ENCODE measurements at places on chromosomes 1 and 21.
A peak's percentile ranks its signal among the peaks of the same experiment; 100 is the strongest.

DNA sequence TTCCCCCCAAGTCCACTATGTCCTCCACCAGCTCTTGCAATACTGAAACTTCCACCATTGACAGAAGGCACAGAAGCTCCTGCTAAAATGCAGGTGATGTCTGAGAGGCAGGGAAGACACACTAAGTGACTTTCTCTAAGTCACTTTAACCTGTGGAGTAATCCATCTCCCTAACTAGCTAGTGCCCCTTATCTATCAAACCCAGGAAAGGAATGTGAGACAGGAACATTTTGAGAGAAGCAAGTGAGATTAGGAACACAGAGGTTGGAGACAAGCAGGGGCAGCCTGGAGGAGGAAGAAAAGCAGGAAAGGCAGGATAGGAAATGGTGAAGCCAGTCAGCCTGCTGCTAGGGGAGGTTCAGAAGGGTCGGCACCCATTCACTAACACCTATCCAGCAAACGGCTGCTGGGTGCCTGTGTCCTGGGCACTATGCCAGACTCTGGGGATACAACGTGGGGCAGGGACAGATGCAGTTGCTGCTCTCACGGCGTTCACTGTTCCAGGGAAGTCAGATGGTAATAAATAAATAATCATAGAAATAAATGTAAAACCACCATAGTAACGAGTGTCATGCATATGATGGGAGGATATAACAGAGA lies 7.0 kb downstream of the GPA33 start:
- DNase-seq: no peak

GRCh38 chr1:73205294-73205973 lies 923.1 kb upstream of the NEGR1 start:
- no peak for DNase-seq

DNA sequence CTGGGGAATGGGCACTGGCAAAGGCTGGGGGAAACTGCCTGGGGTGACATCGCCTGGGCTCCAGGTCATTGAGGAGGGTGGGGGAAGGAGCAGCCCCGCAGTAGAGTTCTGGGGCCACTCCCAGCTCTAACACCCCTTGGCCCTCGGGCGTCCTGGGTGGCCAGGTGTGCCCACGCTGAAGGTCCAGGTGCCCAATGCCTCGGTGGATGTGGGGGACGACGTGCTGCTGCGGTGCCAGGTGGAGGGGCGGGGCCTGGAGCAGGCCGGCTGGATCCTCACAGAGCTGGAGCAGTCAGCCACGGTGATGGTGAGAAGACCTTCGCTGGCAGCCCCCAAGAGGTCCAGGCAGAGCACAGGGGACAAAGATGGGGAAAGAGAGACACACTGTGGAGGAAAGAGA lies 7.7 kb downstream of the NTRK1 start:
- DNase-seq: peak; percentile 57

DNA sequence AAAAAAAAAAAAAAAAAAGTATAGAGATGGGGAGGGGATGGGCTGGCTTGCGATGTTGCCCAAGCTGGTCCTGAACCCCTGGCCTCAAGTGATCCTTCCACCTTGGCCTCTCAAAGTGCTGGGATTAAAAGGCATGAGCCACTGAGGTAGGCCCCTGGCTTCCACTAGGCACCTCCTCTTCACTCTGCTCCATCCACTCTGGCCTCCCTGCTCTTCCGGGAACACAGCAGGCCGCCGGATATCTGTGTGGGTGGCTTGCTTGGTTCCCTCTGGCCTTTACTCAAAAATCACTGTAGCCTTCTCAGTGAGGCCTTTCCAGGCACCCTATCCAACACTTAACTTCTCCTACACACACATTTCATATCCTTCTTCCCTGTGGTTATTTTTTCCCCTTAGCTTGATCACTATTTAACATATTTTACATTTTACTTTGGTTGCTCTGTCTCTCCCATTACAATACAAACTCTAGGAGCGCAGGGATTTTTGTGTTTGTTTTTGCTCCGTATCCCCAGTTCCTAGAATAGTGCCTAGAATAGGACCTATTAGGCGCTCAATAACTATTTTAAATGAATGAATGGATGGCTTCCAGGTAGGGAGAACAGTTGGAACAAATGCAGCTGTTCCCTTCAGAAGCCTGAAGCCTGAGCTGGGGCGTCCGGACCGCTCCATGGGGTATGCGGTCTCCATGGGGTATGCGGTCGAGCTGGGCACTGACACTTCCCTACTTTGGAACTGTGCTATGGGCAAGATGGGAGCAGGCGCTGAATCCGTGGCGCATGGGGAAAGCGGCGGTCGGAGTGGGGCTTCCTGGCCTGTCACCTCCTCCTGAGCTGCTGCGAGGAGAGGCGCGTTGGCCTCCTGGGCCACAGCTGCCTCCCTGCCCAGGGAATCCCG lies 46.7 kb downstream of the H3-3A start:
- no peak for DNase-seq

DNA sequence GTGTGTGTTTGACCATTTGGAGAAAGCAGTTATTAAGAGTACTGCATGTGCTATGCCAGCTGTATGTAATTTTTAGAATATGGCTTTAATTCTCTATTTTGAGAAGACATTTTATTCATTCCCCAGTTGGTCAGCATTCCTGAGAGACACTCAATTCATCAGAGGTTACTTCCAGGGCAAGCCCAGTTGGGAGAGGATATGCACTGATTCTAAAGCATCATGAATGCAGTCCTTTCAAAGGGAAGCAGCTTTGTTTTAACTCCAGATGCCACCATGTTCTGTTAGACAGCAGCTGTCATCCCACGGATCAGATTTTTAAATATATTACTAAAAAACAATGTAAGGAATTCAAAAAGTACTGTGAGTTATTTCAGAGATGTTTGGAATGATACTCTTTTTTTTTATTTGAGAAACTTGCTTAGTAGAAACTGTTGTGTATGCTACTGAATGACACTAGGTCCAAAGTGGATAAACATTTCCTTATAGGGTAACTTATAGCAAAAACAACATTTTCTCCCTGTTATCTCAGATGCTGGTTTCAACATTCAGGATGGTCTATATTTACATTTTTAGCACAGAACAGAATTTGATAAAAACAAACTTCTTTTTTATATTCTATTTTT lies 149.5 kb upstream of the B3GALT2 start:
- no peak for DNase-seq

- DNase-seq: no peak
These were observed 343.2 kb downstream of the OLFM3 start for GRCh38 chr1:101653482-101653946.

GRCh38 chr21:34017039-34017961 lies 56.1 kb upstream of the MRPS6 start:
- DNase-seq: no peak

- no peak for DNase-seq
These were observed 23.4 kb downstream of the SAMSN1 start for GRCh38 chr21:14522736-14523135.

- DNase-seq: no peak
These were observed 64.7 kb upstream of the LRRC7 start for GRCh38 chr1:69502991-69503390.

- no peak for DNase-seq
These were observed 59.0 kb upstream of the PGD start for GRCh38 chr1:10339815-10340214.

DNA sequence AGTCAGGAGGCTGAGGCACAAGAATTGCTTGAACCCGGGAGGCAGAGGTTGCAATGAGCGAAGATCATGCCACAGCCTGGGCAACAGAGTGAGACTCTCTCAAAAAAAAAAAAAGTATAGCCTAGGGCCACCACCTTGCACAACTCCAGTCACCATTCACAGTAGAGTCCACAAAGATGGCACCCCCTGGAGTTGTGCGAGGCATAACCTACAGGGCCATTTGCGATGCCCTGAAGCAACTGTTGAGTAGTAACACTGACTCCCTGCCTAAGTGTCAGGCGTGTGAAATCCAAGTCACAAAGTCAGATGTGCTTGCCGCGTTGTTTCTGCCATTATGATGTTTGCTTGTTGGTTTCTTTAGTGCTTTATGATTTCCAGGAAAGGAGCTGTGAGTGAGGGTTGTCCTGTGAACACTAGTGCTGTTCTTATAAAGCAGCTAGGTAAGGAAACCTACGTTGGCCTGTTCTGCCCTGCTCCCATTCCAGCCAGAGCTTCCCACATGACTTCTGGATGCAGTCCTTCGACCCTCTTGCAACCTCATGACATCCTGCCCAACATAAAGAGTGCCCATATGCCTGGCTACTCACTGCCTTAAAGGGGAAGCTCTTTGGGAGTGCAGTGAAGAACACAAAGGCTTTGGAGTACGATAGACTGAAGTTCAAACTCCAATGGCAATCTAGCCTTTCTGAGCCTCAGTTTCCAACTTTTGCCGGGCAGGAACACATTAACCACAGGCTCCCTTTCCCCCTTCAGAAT lies 29.8 kb downstream of the FHAD1 start:
- no peak for DNase-seq

All from Right ventricle myocardium inferior (tissue), 1 donor.